Activated CD4-positive, alpha-beta T cell treated with anti-CD3 and anti-CD28 coated beads, Interleukin-2, Interleukin-4, amounts not matched to agents 100 ng/mL and 50 ng/mL, durations not matched to agents 16 hours and 8 hours (primary cell): ENCODE measurements at places on chromosomes 11 and 22.

DNA sequence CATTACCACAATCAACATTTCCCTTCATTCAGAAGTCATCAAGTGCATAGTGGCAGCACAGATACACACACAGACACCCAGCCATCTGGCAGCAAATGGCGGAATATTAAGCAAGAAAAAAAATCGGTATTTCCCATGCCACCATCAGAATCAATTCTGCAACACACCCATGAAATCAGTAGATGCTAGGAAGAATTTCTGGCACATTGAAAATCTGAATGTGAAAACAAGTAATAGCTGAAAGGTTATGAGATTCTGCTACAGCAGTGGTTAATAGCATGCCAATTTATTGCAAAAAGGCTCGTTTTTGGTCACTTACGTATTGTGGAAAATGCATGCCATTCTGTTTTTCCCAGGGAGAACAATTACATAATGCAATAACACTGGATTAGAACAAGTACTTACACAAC is 91.1 kb downstream of the PICALM start:
- no peak for DNase-seq

DNA sequence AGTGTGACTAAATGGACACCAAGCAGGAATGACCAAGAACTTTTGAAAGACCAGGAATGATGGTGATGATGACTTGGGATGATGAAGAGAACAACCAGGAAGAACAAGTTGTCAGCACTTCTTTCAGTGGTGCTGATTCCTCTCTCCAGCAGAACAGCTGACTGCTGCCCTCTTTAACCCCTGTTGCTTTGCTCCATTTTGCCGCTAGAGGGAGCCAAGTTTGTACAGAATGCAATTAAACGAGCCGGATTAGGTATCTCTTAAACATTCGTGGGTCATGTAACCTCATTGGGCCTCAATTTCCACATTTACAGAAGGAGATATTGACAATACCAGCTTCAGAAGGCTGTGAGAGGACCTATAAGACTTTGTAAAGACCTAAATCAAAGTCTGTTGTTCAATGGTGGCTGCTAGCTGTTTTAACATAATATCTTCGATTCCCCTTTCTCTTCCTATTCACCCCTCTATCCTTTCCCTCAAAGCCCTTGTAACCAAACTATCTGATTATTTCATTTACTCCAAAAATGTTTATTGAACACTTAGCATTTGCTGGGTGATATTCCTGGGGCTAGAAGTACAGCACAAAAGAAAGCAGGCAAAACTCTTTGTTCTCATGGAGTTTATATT is 1.9 kb downstream of the OR4S1 start:
- peak; percentile 73 for DNase-seq

DNA sequence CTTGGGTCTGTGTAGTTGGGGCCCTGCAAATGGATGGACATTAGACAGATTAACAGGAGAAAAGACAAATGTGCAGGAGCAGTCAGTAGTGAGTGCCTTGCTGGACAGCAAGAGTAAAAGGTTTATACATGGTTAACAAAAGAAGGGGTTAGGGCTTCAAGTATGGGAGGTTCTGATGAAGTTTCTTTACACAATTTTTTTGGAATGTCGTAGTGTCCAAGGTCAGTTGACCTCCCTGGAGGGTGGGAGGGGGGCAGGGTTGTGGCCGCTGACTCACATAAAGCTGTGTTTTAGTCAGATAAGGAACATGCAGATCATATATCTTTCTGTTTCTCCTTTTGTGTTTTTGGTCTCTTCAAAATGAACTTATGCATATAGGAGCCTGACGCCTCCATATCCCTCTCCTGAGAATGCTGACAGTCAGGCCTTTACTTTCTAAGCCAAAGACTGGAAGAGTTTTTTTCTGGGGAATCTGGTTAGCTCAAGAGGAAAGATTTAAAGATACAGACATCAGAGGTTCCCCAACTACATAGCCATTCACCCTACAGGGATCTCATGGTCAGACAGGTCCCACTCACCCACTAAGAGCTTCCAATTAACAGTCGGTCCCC is 134.3 kb downstream of the NECTIN1 start:
- DNase-seq: no peak

GRCh38 chr11:96228910-96229309 is 114.1 kb downstream of the MAML2 start:
- no peak for DNase-seq

GRCh38 chr11:19929147-19929546 is 216.5 kb downstream of the NAV2 start:
- DNase-seq: no peak

GRCh38 chr22:38802671-38803121 is 8.8 kb upstream of the DNAL4 start:
- DNase-seq: no peak

GRCh38 chr11:130727157-130728119 is 188.8 kb downstream of the SNX19 start:
- DNase-seq: no peak

- no peak for DNase-seq
Observed at GRCh38 chr22:36942556-36942955, 29.1 kb downstream of the CSF2RB start.

GRCh38 chr11:11025087-11025486 is 167.2 kb upstream of the ZBED5 start:
- no peak for DNase-seq

GRCh38 chr11:60165538-60165937 is 17.3 kb downstream of the MS4A6A start:
- DNase-seq: no peak

- DNase-seq: no peak
Observed at GRCh38 chr11:8828580-8829361, 82.2 kb upstream of the AKIP1 start.

DNA sequence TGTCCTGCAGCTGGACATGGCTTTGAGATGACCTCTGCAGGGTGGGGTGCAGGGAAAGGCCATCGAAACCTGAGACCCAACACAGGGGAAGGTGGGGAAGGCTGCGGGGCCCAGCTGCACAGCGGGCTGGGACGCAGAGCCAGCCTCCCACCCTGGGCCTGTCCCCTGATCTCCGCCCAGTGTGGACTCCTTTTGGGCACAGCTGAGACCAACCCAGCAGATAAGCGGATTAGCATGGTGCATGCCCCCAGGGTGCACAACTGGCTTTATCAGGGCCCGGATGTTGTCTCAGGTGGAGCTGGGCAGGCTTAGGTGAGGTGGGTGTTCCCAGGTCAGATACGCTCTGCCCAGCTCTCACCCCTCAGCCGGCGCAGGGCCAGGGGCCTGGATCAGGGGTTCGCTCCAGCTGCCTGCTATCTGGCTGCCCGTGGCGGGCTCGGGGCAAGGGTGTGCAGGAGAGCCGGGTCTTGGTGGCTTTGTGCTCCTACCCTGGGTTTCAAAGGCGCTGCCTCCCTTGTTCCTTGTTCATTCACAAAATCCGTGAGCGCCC is 28.1 kb upstream of the MUC5AC start:
- no peak for DNase-seq
